ENCODE measurements at places on chromosomes 7 and 10.

- no peak for DNase-seq
These were observed 46.2 kb downstream of the BLNK start for GRCh38 chr10:96225119-96225518.

DNA sequence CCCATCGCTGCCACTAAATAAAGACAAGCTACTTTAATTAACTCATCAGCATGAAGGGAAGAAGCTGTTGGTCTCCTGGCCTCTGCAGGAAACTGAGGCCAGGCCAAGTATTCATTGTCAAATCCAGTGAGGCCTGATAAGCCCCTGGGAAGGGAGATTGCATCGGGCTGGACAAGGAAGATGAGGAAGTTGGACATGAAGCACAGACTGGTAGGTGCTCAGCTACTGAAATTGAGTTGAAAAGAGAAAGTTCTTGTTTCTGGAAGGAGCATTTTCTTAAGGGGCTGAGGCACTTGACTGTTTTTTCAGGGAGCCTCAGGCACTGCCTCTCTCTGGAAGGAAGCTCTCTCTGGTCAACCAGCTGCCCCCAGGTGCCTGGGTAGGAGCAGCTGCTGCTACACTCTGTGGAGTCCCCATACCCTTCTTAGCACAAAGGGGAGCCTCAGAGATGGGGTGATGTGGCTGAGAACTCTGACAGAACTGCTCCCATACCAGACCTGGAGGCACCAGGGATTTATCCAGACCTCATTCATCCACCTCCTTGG, 90.3 kb upstream of the IKZF1 start:
- no peak for DNase-seq

DNA sequence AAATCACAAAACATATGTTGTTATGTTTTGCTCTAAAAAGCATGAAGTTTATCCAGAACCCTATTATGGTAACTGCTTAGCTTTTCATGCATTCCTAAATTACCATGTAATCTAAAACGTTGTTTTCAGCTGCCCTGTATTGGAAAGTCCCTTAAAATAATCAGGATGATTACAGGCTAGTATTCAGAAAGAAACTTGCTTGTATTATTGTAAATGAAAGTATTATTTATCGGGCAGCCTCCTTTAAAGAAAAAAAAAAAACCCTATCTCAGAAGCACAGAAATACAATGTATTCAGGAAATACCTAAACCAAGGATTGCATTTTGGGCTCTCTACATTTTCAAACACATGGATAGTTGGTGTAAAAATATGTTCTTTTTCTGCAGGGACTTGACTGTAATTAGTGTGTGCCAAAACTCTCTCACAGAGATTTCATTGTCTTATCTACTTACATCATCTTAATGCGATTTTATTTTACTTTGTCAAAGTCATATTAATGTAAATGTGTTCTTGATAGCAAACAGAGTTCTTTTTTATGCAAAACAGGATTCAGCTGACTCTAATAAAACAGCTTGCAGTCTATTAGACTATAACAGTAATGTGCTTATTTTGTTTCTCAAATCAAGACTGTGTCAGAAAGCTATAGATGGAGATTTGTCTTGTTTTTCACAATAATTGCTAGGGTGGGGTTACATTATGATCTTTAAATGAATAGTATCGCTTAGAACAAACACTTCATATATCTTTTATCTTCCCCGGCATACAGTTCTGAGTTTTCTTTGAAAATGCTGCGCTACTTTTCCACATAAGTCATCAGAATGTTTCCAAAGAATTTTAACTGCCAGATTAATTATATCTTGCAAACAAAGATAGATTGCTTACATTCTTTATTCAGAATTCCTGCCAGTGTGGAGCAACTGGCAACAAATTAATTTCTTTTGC, 65.3 kb upstream of the ARID5B start:
- DNase-seq, result no peak

- DNase-seq, result no peak
These were observed 20.0 kb upstream of the CRYGN start for GRCh38 chr7:151459726-151460473.

GRCh38 chr7:151597541-151598444, 78.1 kb upstream of the RHEB start:
- no peak for DNase-seq

GRCh38 chr10:86964061-86964846, 4.0 kb upstream of the ADIRF start:
- DNase-seq, result no peak

GRCh38 chr7:91137153-91137787, 127.0 kb upstream of the FZD1 start:
- DNase-seq, result no peak

DNA sequence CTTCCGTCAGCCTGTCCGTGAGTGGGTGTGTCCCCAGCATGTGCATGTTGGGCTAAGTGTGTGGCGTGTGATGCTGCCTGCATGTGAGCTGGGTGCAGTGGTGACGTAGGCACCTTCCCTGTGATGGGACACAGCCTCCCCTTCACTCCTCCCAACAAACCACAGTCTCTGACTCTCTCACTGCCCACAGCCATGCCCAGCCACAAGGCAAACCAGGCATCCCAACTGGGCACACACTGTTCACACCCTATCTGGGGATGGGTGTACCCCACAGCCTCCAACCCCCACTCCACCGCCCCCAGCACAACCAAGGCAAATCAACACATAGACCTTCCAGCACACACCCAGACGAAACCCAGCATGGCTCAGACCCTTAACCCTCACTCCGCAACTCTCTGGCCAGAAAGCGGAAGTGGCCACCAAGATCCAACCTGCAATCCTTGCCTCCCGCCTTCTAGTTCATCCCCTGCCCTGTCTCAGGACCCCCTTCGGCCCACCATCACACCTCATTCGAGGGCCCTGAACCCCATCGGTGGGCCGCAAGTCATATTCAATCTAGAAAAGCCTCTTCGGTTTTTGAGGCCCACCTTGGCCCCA, 10.4 kb downstream of the PSD start:
- no peak for DNase-seq

DNA sequence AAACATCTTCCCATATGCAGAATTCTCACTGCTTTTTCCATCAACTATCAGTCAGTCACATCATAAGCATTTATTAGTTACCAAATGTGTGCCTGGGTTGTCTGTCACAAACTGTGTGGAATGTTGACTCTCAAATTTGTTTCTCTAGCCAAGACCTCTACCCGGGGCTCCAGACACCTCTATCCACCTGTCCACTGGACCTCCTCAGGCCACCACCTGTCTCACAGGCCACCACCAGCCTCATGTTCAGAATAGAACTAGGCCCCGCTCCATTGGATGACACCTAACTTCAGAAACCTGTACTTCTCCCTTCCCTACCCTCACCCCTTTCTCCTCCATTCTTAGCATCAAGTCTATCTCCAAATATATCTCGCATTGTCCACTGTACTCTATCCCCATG, 176.9 kb downstream of the CHN2 start:
- no peak for DNase-seq

- DNase-seq, result no peak
These were observed 292.1 kb downstream of the BAMBI start for GRCh38 chr10:28969413-28969812.

GRCh38 chr7:157767506-157768197, 430.8 kb downstream of the DNAJB6 start:
- DNase-seq, result no peak

- no peak for DNase-seq
These were observed 5.5 kb upstream of the IMPDH1 start for GRCh38 chr7:128415217-128415785.

DNA sequence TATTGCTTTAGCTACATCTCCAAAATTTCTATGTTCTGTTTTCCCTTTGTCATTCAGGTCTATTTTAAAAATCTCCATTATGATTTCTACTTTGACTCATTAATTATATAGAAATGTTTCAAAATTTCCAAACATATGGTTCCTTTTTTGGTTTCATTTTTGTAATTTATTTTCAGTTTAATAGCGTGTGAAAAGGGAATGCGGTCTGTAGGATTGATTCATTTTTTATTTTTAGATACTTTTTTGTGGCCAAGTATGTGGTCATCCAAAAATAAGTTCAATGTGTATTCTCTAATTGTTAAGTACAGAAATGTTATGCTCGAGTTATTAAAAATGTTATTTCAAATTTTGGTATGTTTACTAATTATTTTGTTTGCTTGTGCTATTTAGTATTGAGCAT, 72.5 kb upstream of the ANKRD1 start:
- no peak for DNase-seq

DNA sequence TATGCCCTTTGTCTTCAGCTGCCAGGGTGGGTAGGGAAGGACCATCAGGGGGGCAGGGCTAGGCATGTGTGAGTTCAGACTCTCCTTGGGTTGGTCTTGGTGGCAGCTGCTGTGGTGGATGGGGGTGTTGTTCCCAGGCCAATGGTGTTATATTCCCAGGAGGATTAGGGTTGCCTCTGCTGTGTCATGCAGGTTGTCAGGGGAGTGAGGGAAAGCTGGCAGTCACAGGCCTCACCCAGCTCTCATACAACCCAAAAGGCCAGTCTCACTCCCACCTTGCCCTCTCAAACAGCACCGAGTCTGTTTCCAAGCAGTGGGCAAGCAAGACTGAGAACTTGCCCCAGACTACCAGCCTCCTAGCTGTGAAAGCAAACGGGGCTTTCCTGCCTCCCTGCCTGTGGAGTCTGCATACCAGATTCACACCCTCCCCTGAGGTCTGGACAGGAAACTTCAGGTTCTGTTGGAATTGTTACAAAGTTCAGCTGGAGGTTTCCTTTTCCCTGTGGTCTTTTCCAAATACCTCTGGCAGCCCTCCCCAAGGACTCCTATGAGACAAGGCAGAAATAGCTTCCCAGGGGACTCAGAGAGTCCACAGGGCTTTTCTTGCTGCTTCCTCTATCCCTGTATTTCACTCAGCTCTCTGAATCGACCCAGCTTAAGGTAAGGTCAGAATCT, 1.4 kb downstream of the HYAL4 start:
- DNase-seq, result no peak

- no peak for DNase-seq
These were observed 5.2 kb downstream of the CHPF2 start for GRCh38 chr7:151237244-151238189.

GRCh38 chr10:44935201-44935965, 24.2 kb upstream of the RASSF4 start:
- DNase-seq, result no peak

DNA sequence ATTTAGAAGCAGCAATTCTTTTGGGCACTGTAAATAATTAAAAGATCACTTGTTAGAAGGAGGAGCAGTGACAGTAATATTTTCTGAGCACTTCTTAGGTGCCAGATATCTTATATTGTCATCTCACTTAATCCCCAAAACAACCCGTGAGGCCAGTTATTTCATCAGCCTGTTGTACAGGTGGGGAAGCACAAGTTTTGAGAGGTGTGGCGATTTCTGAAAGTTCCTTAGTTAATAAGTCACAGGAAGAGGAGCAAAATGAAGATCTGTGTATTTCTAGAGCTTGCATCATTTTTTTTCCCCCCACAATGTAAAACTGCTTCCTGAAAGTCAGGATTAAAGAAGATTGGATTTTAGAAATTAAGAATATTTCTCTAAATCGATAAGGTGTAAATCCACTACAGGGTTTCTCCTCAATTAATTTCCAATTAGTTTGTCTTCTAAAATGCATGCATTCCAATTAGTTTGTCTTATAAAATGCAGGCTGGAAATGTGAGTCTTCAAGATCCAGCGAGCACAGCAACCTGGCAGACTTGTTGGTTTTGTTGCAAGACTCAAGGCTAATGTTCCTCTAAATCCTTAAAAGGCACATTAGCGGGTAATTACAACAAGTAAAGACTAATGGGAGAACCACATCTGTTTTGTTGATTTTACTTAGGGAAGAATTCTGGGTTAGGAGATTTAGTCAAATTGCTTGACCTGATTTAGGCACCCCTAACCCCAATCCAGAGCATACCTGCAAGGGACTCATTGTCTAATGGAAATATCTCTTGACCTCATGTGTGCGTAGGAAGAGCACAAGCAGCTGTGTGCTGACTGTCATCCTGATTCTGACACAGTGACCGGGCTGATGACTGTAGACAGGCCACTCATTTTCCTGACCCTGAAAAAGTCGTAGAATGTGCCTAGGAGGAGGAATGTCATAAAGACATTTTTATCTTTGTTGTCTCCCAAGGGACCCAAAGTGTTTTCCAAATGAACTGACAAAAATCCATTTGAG, 272.0 kb downstream of the BAMBI start:
- no peak for DNase-seq

- no peak for DNase-seq
These were observed 511 bp upstream of the NRP1 start for GRCh38 chr10:33334805-33335550.

- DNase-seq, result no peak
These were observed 178.9 kb downstream of the SRPK2 start for GRCh38 chr7:105209870-105210269.

DNA sequence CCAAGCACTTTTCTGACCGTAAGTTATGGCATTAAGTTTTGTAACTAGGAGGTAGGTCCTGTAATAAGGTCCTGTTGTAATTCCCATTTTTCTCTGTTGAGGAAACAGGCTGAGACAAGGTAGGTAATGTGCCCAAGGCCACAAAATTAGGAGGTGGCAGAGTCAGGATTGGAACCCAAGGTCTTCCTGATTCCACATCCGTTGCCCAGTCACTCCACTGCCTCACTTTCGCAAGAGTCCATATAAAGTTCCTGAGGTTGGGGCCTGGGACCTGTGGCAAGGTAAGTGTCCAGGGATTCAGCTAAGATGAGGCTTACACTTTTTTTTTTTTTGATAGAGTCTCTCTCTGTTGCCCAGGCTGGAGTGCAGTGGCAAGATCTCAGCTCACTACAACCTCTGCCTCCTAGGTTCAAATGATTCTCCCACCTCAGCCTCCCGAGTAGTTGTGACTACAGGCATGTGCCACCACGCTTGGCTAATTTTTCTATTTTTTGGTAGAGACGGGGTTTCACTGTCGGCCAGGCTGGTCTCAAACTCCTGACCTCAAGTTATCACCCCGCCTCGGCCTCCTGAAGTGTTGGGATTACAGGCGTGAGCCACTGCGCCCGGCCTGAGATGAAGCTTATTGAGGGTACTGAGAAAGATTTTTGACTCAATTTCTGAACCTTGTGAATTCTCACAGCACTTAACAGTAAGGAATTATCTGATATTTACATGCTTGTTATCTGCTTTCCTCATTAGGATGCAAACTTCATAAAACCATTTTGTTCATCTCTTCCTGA, 20.3 kb upstream of the GNA12 start:
- no peak for DNase-seq

DNA sequence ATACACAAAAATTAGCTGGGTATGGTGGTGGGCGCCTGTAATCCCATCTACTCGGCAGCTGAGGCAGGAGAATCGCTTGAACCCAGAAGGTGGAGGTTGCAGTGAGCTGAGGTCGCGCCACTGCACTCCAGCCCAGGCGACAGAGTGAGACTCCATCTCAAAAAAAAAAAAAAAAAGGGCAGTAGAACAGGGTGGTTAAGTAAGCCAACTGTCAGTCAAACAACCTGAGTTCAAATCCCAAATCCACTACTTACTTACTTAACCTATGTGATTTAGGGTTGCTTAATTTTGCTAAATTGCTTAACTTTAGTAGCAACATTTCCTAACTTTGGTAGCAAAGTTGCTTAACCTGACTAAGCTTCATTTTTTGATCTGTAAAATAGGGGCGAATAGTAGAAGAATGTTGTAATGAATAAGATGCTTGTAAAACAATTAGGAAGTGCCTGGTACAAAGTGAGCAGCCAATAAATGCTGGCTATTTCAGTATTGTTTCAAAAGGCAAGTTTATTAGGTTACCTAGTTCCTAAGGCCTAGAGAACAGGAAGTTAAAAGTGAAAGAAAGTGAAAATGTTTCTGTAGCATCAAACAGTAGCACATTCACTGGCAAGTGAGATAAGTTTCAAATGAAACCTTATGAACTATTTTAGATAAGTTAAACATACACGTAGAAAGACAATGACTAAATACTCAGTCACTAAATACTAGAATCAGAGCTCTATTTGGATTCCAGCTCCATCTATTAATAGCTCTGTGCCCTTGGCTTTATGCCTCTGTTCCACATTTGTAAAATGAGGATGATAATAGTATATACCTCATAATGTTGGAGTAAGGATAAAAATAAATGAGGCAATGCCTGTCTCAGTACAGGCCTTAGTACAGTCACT, 64.3 kb downstream of the HOXA1 start:
- no peak for DNase-seq
